Stimulated activated CD8-positive, alpha-beta memory T cell treated with anti-CD3 and anti-CD28 coated beads, Interleukin-4, amount 100 ng/mL, for 48 hours (primary cell): ENCODE measurements at places on chromosomes 11 and 22.

GRCh38 chr22:39279170-39279850 lies 34.5 kb upstream of the PDGFB start:
- DNase-seq = no peak

- no peak for DNase-seq
Observed at GRCh38 chr22:23055449-23056179, 14.7 kb upstream of the GNAZ start.

- no peak for DNase-seq
Observed at GRCh38 chr11:46951864-46952263, 15.3 kb downstream of the CSTPP1 start.

DNA sequence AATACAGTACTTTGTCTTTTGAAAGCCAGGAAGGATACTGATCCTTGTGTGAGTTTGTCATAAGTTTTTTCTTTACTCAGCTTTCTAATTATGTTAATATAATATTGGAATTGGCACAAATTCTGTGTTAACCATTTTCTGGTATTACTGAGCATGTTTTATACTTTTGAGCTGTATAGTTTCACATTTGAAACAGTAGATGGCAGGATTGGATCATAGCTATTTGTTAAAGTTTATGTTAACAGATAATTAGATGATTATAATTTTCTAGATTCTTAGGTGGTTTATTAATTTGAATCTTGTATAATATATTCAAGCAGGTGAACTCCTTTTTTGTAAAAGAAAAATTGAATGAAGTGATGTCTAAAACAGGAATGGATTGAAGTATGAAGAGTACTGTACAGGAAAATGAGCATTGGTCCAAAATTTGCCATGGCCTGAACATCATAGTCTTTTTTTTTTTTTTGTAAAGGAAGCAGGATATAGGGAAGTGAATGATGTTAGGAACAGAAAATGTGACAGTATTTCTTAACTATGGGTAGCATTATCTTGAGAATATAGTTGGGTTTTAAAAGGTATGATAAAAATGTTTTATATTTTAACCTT lies 102.0 kb downstream of the CYP2R1 start:
- DNase-seq = no peak

DNA sequence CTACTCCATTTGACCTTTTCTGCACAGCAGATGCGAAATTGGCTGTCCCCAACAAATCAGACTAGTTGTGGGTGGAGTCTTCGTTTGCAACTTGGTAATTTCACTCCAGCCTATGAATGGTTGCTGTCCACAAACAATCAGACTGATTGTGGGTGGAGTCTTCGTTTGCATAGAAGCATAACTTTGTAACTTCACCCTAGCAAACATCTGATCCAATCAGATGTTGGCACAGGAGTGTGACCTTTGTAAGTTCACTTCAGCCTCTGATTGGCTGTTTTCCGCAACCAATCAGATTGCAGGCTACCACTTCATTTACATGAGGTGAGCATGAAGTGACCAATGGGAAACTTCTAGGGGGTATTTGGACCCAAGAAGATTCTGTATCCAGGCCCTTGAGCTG lies 16.3 kb upstream of the CABP2 start:
- no peak for DNase-seq

DNA sequence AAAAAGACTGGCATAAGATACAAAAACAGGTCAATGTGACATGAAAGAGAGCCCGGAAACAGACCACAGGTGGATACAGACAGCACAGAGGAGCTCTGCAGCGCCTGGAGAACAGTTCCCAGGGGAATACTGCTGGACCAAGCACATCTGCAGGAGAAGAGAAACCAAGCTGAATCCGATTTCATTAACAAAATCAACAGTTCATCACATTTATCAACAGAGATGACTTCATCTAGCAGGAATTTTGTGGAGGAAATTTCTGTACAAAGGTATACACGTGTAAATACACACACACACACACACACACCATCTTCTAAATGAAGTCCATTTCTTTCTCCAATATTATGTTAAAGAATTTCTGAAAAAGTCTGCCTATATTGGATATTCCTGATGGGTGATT lies 17.1 kb downstream of the YPEL1 start:
- no peak for DNase-seq

DNA sequence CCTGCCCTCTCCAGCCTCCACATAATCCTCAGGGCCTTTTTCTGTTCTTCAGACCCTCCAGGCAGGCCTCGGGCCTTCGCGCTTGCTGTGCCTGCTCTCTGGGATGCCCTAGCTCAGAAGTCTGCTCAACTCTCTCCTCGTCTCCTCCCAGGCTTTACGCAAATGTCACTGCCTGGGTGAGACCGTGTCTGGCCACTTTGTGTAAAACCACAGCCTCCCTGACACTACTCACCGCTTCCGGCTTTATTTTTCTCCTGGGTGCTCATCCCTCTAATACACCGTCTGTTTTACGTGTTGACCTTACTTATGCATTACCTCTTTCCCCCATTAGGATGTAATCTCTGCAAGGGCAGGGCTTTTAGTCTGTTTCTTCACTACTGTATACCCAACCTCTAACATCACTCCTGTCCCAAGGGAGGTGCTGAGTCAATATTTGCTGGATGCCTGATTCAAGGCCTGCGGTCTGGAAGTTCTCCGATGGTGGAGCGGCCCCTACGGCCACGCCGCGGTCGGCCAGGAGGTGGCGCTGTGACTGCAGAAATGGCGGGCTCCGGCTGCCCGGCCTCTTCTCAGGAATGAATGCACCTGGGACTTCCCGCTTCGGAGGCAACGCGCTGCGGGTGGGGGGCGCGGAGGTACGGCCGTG lies 58.2 kb upstream of the THY1 start:
- peak; percentile 93 for DNase-seq

DNA sequence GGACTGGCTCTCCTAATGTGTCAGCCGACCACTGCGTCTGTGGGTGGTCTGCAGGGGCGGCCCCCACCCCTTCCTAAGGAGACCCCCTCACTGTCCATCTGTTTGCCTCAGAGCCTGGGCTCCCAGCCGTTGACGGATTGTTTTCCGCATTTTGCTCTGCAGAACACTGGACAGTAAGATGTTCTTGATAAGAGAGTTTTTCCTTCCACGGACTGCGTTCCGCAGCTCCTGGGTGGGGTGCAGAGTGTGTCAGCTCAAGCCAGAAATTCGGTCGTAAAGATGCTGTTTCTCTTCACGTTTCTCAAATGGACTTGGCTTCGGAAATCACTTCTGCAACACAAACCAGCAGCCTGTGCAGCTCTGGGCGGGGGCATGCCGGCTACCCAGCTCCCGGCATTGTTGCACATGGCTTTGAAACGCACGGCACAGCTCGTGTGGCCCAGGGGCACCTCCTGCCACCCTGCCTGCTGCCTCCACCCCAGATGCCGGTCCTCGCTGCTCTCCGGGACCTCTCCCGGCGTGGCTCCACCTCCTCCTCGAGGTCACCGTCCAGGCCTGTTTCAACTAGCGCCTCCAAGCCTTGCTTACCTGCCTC lies 2.9 kb upstream of the MRGPRG start:
- DNase-seq = no peak

- DNase-seq = no peak
Observed at GRCh38 chr22:25764270-25765015, 22.5 kb downstream of the MYO18B start.

DNA sequence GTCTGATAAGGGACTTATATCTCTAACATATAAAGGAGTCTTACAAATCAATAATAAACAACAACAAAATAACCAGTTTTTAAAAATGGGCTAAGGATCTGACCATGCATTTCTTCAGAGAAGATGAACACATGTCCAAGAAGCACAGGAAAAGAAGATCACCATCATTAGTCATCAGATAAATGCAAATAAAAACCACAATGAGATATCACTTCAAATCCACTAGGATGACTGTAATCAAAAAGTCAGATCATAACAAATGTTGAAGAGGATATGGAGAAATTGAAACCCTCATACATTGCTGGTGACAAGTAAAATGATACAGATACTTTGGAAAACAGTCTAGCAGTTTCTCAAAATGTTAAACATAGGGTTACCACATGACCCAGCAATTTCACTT lies 61.2 kb upstream of the MYOD1 start:
- no peak for DNase-seq

- DNase-seq = no peak
Observed at GRCh38 chr11:97746818-97747217, 1273.9 kb upstream of the CNTN5 start.

DNA sequence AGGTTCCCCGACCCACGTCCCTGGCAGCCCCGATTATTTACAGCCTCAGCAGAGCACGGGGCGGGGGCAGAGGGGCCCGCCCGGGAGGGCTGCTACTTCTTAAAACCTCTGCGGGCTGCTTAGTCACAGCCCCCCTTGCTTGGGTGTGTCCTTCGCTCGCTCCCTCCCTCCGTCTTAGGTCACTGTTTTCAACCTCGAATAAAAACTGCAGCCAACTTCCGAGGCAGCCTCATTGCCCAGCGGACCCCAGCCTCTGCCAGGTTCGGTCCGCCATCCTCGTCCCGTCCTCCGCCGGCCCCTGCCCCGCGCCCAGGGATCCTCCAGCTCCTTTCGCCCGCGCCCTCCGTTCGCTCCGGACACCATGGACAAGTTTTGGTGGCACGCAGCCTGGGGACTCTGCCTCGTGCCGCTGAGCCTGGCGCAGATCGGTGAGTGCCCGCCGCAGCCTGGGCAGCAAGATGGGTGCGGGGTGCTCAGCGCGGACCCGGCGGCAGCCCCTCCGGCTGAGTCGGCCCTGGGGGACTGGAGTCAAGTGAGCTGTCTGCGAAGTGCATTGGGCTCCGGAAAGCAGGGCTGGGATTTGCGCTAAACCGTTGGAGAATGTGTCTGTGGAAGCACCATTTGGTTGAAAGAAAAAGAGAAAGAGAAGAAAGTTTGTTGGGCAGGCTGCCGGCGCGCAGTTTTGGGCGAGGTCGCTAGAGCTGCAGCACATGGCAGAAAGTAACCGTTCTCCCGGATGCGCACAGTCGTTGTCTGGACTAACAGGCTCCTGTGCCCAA lies at the start of gene CD44:
Gene CD44 (plus strand): TSS at position 229 of the 779 bp plus-strand sequence. CDS start 133 bp downstream, at position 362.
- DNase-seq = peak; percentile 77

- DNase-seq = no peak
Observed at GRCh38 chr22:44658311-44658953, 43.6 kb upstream of the PRR5 start.

DNA sequence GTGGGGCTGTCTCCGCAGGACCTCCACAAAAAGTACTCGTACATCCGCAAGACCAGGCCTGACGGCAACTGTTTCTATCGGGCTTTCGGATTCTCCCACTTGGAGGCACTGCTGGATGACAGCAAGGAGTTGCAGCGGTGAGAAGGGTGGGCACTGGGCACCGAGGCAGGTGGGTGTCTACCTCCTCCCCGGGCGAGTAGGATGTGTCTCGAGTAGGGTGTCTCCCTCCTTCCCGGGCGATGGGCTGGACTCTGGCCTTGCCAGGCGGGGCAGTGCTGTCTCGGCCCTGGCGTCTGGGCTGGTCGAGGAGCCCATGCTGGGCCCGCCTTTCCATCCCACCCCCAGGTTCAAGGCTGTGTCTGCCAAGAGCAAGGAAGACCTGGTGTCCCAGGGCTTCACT lies 10.3 kb downstream of the OTUB1 start:
- no peak for DNase-seq
